ENCODE measurements at places on chromosomes 16 and 17. TPM values are rescaled to one million over a fixed set of nuclear protein-coding genes. Genes with fewer than 3 reads are reported as not detected.
A peak's percentile ranks its signal among the peaks of the same experiment; 100 is the strongest.

Gene GPR142
- total RNA-seq, result not detected

Gene KRTAP17-1
- not detected for total RNA-seq

Gene ZG16B
- 2.3 TPM for total RNA-seq

Gene PRAC2
- not detected for total RNA-seq

Gene SLC43A2
- total RNA-seq, result 12.6 TPM

Gene OTOA
- total RNA-seq, result not detected

Gene FAM117A
- 12.8 TPM for total RNA-seq

- no peak for DNase-seq
These were observed 114.0 kb downstream of the CMIP start for GRCh38 chr16:81558444-81559175.

DNA sequence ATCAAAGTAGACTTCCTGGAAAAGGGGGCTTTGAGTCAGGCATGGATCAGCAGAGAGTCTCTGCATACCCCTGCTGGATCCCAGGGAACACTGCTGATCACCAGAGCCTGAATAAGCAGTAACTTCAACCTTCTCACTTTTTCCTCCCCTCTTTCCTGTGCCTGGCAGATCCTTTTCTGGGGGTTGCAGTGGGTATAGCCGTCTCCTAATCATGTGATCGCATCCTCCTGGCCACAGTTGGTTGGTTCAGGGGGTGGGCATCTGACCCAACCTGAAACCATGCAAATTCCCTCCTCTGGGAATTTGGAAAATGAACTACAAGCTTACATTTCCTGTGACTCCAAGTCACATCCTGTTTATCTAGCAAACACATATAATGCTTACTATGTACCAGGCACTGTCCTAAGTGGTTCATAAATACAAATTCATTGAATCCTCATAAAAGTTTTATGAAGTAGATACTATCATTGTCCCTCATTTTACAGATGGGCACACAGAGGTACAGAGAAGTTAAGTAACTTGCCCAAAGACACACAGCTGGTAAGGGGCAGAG, 120.3 kb downstream of the AXIN2 start:
- no peak for DNase-seq

GRCh38 chr16:30437511-30438046, 7.7 kb upstream of the DCTPP1 start:
- no peak for DNase-seq

GRCh38 chr17:48925991-48926342, 17.8 kb downstream of the UBE2Z start:
- no peak for DNase-seq

- DNase-seq, result no peak
These were observed 4.8 kb downstream of the GLIS2 start for GRCh38 chr16:4320571-4321137.

- no peak for DNase-seq
These were observed 20.3 kb downstream of the RAB11FIP4 start for GRCh38 chr17:31411707-31412285.

- DNase-seq, result no peak
These were observed 12.7 kb downstream of the ZNF594 start for GRCh38 chr17:5179003-5179402.

GRCh38 chr16:79209308-79209707, 391.2 kb downstream of the MAF start:
- no peak for DNase-seq

DNA sequence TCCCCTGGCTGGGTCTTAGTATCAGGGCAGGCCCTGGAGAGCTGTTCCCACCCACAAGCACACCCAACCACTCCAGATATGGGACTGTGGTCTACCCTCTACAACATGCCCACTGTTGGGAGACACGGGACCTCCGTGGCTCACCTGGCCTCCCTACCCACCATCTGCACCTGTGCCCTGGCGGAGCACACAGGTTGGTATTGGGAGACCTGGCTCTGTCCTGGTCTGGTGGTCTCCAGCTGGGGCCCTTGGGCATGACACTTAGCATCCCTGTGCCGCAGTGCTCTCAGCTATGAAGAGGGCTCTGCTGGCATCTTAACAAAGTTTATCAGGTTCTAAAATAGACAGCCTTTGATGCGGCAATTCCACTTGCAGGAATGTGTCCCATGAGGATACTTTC, 5.8 kb downstream of the C16orf95 start:
- no peak for DNase-seq

DNA sequence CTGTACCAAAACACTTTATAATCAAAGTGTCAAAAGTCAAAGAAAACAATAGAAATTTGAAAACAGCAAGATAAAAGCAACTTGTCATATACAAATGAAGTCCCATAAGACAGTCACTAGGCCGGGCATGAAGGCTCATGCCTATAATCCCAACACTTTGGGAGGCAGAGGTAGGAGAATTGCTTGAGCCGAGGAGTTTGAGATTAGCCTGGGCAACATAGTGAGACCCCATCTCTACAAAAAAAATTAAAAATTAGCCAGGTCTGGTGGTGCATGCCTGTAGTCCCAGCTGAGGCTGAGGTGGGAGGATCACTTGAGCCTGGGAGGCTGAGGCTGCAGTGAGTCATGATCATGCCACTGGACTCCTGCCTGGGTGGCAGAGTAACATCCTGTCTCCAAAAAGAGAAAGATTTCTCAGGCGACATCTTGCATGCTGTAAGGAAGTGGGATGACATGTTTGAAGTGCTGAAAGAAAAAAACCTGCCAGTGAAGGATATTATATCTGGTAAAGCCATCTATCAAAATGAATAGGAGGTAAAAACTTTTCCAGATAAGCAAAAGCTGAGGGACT, 98.7 kb upstream of the NACA2 start:
- DNase-seq, result no peak

DNA sequence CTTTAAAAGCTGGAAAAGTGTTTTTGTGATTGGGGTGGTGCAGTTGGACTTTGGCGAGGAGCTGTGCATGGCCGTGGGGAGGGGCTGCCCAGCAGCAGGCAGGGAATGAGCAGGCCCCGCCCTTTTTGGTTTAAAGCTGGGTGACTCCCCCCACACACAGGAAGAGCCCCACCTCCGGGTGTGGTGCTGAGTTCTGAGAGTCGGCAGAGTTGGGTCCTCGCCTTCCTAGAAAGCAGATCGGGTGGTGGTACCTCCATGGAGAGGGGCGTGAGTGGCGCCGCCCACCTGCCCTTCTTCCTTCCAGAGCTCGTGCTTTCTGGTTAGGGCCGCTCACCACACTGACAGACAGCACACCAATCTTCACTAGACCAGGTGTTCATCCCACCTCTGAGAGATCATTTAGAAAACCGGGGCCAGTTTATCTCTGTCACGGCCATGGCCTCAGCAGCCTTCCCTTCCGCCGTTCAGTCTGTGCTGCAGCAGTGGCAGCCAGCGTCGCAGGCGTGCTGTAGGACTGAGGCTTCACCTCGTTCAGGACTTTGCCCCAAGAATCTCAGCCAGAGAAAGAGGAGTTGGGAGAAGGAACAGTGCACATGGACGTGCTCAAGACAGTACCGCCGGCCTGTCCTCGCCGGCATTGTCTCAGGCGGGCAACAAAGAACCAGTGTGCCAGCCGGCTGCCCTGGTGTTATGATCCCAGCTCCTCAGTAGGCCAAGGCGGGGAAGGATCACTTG, 144.0 kb upstream of the CHMP6 start:
- no peak for DNase-seq

DNA sequence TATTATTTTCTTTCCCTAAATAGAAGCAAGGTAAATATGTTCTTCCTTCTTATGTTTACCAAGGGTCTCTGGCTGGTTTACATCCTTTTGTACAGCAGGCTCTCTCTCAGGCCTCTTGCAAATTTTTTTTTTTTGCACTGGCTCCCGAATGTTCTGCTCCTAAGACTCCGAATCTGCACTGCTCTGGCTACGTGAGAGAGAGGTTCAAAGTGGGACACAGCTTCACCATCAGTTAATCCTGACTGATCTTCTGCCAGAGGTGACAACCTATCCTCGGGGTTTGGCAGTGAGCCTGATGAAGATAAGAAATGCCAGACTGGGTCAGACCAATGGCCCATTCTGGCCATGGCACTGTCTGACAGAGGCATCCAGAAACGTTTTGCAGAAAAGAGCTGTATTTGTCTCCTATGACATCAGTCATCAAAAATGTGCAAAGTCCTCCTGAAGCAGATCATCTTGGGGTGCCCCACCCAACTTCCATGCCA, 136.9 kb downstream of the GRIN2A start:
- DNase-seq, result no peak

DNA sequence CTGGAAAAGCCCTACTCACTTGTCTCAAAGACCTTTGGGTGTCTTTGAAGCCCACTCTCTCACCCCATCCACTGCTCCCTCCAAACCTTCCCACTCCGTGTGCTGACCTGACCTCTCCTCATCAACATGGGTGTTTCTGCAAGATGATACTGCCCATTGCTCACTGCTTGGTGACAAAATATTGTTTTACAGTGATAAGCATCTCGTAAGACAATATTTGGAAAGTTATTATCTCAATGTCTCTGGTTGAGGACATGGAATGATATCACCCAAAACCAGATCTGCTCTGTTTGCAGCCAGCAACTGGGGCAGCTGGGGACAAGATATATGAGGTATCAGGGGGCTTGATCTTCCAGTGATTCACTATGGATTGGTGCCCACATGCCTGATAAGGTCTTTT, 195.8 kb downstream of the SALL1 start:
- DNase-seq, result no peak

GRCh38 chr17:82216301-82217119, 3.9 kb upstream of the CCDC57 start:
- DNase-seq, result peak; percentile 85

DNA sequence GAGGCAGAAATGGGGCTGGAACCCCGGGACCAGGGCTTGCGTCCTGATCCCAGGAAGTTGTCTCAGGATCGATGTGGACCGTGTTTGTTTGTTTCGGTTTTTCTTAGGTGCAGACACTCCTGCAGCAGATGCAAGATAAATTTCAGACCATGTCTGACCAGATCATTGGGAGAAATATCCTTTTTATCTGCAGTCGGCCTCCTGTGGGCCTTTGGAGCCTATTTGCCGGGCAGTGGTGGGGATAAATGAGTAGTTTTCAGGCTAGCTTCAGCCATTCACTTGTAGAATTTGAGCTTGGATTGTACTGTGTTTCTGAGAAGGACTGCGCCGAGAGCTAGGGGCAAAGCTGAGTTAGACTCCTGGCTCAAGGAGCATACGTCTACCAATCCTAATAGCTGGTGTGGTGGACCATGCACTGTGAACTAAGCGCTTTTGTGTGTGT, 816 bp downstream of the HSBP1 start:
- no peak for DNase-seq

GRCh38 chr16:72926177-72927070, 121.5 kb downstream of the ZFHX3 start:
- DNase-seq, result no peak

DNA sequence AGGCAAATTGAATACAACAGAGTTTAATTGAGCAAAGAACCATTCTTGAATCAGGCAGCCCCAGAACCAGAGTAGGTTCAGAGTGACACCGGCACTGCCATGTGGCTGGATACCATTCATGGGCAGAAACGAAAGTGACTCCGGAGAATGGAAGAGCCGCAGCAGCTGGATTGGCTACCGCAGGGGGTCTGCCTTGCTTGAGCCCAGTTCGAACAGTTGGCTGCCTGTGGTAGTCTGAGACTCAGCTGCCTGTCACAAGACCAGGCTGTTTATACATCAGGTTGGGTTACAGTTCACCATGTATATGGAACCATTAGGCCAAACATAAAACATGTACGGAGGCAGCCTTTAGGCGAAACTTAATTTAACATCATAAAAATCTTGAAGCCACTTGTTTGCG, 205.2 kb upstream of the CHMP6 start:
- DNase-seq, result no peak

DNA sequence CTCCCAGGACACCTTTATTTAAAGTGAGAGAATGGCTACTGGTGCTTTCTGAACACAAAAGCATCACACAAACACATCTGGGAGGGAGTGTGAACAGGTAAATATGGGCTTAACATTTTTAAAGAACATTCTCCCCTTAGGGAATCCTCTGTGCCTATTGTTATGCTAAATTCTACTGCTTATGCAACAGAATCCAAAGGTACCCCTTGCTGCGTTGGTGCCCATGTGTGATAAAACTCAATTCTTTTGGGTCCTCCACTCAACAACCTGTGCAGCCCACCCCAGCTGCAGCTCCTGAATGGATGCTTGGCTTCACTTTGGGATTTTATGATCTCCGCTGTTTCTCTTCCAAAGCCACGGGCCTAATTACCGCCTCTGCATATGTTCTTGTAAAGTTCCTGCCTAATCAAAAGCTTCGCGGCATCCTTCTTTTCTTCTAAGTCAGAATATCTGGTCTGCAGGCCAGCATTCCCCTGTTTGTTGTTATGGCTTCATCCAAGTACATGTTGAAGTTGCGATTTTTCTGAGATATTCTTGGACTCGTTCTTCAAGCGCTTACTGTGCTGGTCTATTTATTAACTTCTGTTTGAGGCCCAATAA, 23.9 kb downstream of the RHBDL3 start:
- no peak for DNase-seq

GRCh38 chr16:78057803-78058564, 35.6 kb downstream of the CLEC3A start:
- no peak for DNase-seq

- DNase-seq, result no peak
These were observed 48.1 kb downstream of the MYO1D start for GRCh38 chr17:32828822-32829221.

DNA sequence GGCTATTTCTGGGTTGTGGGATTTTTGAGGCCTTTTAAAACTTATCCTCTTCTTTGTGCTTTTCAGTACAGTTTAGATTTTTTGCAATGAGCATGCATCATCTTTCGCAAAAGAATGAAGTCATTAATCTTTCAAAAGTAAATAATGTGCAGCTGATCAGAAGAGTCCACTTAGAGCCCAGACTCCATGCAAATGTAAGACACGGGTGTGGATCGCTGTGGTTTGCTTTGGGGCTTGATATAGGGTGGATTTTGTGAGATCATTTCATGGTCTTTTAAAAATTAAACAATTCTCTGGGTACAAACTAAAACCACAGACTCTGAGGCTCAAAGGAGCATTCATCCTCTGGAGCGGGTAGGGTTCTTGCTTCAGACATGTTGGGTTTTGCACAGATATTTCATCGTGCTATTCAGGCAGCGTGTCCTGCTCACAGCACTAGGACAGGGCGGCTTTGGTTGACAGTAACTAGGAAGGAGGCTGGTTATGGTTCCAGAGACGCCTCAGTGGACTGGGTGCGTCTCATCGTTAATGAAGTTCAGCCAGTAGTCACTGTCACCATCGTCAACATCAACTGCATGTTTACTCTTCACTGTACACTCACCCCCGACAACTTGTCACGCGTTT, 129.4 kb upstream of the PLCG2 start:
- no peak for DNase-seq

- no peak for DNase-seq
These were observed 6.5 kb downstream of the STX8 start for GRCh38 chr17:9568957-9569588.

Data from HCT116 (cell line).